Left renal pelvis (tissue), 4 donors: ENCODE measurements at places on chromosomes 7 and 10.

DNA sequence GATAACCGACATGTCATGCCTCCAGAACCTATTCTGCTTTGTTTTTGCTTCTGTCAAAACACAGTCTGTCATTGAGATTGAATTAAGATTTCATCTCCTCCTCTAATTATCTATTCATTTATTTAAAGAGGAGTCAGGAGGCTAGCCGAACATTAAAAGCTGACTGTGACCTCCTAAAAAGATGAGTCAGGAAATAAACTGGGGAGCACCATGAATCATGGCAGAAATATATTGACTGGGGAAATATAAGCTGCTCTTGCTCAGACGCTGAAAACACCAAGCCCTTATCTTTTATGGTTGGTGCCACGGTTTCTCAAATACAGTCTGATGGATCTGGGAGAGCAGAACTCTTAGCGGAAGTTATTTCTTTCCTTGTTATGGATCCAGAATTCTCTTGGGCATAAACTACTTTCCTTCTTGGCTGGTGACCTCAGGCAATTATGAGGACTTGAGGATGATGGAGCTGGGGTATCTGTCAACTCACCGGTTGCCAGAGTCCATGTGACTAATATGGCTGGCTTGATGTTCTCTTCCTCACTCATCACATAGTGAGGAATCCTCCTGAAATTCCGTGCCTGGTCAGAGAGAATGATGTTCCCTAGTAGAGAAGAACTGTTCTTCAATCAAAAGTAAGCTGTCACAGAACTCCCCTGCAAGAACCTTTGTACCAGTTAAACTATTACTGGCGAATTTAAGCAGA, 307.6 kb upstream of the PHYHIPL start:
- no peak for DNase-seq

DNA sequence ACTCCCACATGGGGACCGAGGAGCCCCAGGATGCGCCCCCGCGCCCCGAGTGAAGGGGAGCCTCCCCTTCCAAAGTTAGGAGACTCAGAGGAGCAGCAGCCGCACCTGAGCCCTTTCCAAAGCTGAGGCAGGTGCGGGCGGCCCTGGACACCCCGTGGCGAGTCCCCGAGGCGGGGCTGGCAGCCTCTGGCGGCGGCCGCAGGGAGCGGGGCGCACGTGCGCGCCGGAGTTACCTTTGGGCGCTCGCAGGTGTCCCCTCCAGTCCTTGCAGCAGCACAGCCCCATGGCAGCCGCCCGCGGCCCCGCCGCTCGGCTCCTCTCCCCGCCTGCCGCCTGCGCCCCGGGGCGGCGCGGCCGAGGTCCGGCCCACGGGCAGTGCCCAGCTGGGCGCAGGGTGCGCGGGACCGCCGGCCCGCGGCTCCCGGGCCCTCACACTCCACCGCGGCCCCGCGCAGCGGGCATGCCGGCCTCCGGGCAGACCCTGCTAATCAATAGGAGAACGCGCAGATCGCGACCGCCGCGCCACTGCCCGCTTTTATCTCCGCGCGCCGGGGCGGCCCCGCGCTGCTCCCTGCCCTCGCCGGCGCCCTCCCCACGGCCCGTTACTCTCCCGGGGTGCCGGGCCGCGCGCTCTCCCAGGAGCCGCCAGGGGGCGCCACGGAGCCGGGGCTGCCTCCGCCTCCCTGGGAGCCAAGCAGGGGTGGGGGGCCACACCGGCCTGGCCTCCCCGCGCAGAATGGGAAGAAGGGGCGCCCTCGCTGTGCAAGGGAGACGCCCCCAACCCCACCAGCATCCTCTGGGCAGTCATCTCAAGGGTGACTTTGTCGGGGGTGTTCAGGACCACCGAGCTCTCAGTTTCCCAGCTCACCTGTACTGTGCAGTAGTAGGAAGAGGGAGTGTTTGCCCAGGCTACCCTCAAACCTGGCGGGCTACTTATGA, 80.8 kb downstream of the ARHGAP22 start:
- DNase-seq, result no peak

- no peak for DNase-seq
These were observed 23.1 kb downstream of the KLF6 start for GRCh38 chr10:3761904-3762303.

GRCh38 chr10:57867241-57867640, 400.5 kb downstream of the IPMK start:
- no peak for DNase-seq

- DNase-seq, result no peak
These were observed 135.7 kb upstream of the MGMT start for GRCh38 chr10:129331207-129331838.

GRCh38 chr10:71659111-71659634, 60.4 kb downstream of the C10orf105 start:
- no peak for DNase-seq

DNA sequence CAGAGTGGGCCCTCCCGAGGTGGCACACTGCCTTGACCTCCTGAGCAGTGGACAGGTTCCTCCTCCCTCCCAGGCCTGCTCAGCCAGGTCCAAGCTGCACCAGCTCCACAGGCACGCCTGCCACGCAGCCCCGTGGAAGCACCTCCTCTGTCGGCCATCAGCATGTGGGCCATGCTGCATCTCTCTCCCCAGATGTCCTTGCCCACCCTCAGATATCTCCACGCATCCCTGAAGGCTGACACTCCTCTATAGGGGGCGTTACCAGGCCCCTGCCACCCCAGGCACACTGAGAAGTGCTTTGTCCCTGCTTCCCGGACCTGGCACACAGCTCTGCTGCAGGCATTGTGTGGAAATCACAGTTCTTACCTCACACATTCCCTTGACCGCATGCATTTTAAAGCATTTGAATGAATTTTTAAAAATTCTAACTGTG, 598.5 kb downstream of the SDK1 start:
- no peak for DNase-seq

- no peak for DNase-seq
These were observed 4.7 kb upstream of the NOS3 start for GRCh38 chr7:150986099-150986512.

- no peak for DNase-seq
These were observed 98.4 kb downstream of the RGS10 start for GRCh38 chr10:119443970-119444660.

DNA sequence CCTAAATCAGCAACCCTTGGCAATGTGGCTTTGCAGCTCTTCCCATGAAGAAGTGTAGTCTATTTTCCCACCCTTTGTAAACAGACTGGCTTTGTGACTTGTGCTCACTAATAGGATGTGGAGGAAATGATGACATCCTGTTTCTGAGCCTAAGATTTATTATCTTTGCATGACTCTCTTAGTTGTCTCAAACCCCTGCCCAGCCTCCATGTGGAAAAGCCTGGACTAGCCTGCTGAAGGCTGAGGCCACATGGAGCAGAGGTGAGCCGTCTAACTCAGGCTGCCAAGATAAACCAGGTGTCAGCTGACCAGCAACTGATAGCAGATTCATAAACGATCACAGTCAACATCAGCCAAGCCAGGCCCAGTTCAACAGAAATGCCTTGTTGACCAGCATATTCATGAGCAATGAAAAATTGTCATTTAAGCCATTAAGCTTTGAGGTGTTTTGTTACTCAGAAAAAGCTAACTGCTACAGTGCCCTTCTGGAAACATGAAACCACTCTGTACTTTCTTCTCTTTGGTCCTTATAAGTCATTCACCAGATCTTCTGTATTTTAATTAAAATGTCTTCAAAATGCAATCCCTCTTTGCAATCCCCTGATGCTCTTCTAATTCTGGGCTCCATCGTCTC, 586.3 kb upstream of the ANKRD30A start:
- DNase-seq, result no peak

DNA sequence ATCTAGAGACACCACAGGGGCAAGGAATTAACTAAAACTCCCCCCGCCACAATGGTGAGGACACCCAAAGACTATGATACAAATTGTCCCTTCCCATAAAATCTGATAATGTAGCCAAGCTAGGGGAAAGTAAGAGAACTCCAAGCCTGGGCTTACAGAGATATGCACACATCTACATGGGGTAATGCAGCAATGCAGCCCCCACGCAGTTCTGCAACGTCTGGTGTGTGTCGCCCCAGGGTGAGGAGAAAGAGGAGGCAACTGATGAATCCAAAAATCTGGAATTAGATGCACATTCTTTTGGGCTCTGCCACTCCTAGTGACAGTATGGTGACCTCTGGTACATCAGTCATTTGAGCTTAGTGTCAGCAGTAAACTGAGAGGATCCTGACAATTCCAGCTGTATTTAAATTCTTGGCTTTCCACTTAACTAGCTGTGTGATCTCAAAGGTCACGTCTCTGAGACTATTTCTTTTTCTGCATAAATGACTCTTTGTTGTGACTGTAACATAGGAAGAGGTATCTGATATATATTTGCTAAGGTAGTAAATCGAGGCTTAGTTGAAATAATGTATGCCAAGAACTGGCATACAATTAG, 51.5 kb downstream of the PIP4K2A start:
- no peak for DNase-seq

DNA sequence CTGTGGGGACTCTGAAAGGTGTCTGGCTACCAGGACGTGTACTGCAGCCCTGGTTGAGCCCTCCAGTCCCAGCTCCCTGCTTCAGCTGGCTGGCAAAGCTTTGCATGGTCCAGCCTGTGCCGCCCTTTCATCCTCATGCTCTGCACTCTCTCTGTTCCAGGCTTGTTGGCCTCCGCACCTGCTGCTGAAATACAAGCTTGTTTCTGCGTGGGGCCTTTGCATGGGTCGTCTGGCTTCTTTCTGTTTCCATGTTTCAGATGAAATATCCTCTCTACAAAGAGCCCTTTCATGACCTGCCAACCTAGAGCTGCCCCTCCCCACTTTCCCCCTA, 45.9 kb downstream of the TSPAN15 start:
- DNase-seq, result no peak

DNA sequence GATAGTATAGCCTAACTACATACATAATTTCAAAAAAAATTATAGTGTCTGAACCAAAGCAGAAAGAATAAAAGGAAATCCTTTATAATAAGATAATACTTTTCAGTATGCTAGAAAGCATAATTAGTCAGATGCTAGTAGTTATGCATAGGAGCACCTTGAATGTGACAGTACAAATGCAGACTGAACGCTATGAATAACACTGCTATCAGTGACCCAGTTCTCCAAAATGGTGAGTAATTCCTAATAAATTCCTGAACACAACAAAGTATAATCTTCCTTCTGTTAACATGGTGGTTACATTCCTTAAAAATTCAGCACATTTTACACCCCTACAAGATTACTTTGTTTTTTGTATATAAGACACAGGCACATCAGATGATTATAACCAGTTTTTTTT, 1.2 kb upstream of the CHPF2 start:
- DNase-seq, result no peak

DNA sequence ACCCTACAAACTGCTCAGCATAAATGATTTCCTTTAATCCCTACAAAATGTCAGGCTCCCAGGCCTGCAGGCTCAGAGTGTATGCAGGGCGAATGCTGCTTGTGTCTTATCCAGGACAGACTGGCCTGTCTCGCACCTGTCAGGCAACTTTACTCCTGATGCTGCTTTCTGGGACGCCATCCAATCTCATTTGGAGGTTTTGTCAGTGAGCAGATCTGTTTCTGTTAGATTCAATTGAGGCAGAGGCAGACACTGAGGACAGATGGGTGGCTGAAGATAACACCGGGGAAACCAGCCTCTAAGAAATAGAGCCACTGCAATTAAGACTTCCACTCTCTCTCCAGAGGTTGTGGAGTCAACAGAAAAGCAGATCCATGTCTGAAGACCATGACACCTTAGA, 115.6 kb downstream of the DPP6 start:
- DNase-seq, result no peak

DNA sequence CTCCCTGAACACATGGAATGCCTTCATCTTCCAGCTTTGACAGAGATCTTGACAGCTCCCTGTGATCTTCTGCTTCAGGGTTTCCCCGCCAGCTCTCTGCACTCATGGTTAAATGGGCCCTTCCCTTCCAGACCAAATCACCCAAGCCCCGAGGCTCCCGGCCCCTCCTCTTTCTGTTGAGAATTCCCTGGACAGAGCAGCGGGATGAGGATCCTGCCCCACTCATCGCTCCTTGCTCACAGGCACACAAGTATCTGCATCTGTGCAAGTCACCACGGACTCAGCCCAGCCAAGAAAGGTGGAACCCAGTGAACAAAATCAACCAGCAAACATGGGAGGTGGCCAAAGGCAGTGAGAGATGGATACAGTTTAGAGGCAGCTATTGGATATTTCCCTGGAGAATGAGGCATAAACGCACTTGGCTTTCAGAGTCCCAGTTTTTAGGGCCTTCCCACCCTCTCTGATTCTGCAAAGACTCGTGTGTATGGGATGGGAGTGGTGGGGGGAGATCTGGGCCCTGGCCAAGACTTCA, 37.7 kb upstream of the CXCL12 start:
- no peak for DNase-seq

GRCh38 chr10:60323162-60323561, 66.5 kb downstream of the ANK3 start:
- DNase-seq, result no peak

- DNase-seq, result no peak
These were observed 354.6 kb downstream of the PHF14 start for GRCh38 chr7:11328309-11328708.

GRCh38 chr10:6917125-6917524, 337.0 kb upstream of the PRKCQ start:
- DNase-seq, result no peak

DNA sequence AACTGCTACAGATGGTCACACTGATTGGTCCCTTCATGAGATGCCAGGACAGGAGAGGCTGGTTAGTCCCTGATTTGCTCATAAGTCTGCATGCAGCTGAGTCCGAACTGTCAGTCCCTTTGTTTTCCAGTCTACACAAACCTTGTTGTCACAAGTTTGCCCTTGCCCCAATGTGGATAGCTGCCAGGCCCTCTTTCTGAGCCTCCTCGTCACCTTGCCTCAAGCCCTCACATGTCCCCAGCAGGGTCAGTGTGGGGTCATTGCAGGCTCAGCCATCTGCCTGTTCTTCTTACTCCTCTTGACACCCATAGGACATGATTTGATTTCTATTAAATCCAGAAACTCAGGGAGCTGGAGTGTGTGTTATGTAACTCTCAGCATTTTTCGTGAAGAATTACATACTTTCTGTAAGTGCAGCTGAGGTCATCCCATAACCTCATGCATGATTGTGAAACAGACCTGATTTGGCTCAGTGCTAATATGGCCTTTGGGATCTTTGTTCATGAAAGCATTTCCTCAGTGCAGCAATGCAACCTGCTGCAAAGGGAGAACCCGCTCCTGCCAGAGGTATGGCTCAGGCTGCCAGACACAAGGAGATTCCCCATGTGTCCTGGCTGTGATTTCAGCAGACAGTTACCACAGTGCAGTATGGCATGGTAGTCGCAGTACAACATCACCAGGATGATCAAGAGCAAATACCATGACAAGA, 70.0 kb upstream of the ZMIZ2 start:
- no peak for DNase-seq

DNA sequence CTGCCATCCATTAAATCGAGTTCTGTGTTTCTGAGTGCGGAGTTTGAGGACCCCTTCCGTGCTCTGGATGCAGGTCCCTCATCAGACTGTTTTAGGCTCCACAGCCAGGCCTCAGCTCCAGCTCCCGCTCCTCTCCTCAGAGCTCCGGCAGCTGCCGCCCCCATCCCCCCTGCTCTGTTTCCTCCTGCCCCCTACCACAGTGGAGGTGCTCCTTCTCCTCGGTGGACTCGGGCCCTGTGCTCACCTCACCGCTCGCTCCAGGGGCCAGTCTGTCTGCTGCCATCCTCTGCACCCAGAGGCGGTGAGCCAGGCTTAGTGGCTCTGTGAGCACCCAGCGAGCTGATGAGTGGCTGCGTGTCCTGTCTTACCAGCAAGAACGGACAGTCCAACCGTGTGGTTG, 21.4 kb upstream of the PRKAR1B start:
- DNase-seq, result no peak
